ENCODE measurements at places on chromosomes 11 and 22. TPM values are rescaled to one million over a fixed set of nuclear protein-coding genes. Genes with fewer than 3 reads are reported as not detected.
A peak's percentile ranks its signal among the peaks of the same experiment; 100 is the strongest.

DNA sequence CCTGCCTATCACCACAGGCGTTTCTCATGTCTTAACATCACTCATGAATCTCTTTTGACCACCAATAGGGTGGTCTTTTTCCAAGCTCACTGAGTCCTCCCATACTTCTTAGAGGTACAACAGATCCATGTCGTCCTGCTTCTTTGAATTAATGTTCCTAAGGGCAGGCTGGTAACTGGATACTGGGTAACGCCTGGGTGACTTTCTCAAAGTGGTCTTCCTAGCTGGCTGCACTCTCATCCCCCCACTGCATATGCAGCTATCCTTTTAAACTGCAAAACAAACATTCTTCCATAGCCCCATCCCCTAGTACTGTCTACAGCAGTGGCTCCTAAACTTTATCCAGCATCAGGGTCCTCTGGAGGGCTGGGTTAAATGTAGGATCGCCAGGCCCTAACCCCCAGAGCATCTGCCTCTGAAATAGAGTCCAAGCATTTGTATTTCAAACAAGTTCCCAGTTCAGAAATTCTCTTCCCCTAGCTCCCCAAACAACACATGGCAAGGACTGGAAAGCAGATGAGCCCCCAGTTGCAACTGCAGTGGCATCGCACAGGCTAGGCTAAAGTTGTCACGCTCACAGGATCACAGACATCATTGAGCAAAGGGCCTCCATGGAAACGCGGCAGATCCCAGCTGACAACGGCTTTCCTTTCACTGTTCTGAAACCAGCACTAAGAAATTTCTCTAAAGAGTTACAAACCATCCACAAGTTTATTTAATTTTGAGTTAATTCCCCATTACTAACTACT lies 204.9 kb downstream of the LARGE1 start:
- DNase-seq = no peak

GRCh38 chr11:68107689-68108088 lies 13.5 kb downstream of the CHKA start:
- peak; percentile 59 for DNase-seq

Gene DPP3
- 48.7 TPM for total RNA-seq

Gene RPL3
- 1,499 TPM for total RNA-seq

Gene SCUBE1
- not detected for total RNA-seq
